ENCODE measurements at places on chromosomes 5 and 9.

DNA sequence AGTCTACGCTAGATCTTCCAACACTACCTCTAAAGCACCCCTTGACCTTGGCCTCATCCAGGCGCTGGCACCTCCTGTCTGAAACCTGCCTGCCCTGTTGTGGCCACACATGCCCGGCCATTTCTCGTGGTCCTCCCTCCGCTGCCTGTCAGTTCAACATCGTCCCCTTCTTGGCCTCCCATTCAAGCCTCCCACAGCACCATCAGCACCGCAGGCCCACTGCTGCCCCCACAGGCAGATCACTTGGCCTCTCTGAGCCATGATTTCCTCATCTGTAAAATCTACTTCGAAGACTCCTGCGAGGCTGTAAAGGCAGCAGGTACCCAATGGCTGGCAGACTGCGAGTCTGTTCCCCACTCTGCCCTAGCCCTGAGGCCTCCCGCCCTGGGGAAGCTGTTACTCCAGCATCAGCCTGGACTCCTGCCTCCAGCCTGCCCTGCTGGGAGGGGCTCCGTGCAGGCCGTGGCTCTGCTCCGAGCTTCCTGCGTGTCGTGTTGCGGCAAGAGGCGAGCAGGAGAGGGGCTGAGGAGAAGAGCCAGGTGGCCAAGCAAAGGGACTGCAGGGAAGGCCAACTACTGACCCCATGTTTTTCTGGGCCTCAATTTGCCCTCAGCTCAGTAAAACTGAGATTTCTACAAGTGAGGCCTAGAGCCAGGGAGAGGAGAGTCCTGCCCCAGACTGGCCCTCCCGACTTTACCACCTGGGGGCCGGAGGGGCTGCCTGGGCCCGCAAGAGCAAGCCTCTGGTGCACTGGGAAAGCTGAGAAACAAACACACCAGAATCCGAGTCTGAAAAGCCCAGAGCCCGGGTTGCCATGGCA lies 70.5 kb upstream of the LRRTM2 start:
- DNase-seq, result no peak

GRCh38 chr9:133256686-133257091 lies 18.3 kb downstream of the ABO start:
- no peak for DNase-seq

DNA sequence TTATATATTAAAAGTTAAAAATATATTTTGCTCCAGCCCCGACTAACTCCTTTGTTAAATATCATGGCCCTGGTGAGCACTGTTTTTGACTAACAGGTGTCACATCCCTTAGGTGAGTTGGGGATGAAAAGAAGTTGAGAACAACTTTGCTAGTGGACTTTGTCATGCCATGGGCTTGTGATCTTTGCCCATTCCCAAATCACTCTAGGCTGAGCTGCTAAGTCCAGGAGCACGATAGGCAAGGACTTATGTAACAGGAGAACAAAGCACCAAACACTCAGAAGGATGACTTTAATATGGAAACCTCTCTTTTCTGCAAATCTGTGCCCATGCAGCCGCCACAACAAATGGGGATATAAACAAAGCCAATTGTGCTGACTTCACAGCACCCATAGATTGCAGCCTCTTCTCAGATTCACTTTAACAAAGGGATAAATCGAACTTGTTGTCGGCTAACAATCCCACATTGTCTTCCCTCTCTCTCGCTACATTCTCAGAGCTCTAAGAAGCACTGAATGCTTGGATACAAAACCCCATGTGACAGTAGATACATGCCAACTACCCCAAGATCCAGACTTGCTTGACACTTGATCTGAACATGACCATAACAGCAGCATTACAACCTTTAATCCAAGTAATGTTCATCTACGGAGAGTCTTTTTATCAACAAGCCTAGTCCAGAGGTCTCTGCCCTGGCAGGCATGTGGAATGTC lies 86.8 kb upstream of the CD180 start:
- no peak for DNase-seq

- no peak for DNase-seq
Observed at GRCh38 chr5:169655353-169655752, 18.3 kb downstream of the DOCK2 start.

- DNase-seq, result no peak
Observed at GRCh38 chr5:36239370-36240293, 2.1 kb downstream of the NADK2 start.

- no peak for DNase-seq
Observed at GRCh38 chr9:116868201-116868600, 181.1 kb downstream of the TRIM32 start.

- DNase-seq, result no peak
Observed at GRCh38 chr5:111707630-111708164, 49.3 kb downstream of the NREP start.
